Mammary microvascular endothelial cell (primary cell): ENCODE measurements at places on chromosomes 12 and 14. TPM values are rescaled to one million over a fixed set of nuclear protein-coding genes. Genes with fewer than 3 reads are reported as not detected.

The DTX1 gene
- total RNA-seq: not detected in 2 replicates

The EPYC gene
- total RNA-seq: not detected in 2 replicates

The VAMP1 gene
- total RNA-seq: 3.8 and 5.5 TPM in 2 replicates

The PRIMA1 gene
- not detected in 2 replicates for total RNA-seq

The NOS1 gene
- not detected in 2 replicates for total RNA-seq

The BATF gene
- total RNA-seq: 0.69 and 1.3 TPM in 2 replicates

The KRT72 gene
- total RNA-seq: not detected in 2 replicates

The LRP1-AS gene
- total RNA-seq: not detected in 2 replicates

The GCN1 gene
- total RNA-seq: 72.3 and 80.8 TPM in 2 replicates

The CCDC175 gene
- total RNA-seq: not detected in 2 replicates

The RPS6KL1 gene
- total RNA-seq: 11.1 and 14.0 TPM in 2 replicates

The PRKD1 gene
- 7.8 and 8.9 TPM in 2 replicates for total RNA-seq

The SLC17A8 gene
- total RNA-seq: not detected in 2 replicates

The CRY1 gene
- total RNA-seq: 16.8 and 20.0 TPM in 2 replicates

The LRIG3 gene
- total RNA-seq: 17.3 and 17.4 TPM in 2 replicates

The CAPZA3 gene
- not detected in 2 replicates for total RNA-seq
